Left ventricle myocardium inferior (tissue), 1 donor: ENCODE measurements at places on chromosomes 4 and X. TPM values are rescaled to one million over a fixed set of nuclear protein-coding genes. Genes with fewer than 3 reads are reported as not detected.

DNA sequence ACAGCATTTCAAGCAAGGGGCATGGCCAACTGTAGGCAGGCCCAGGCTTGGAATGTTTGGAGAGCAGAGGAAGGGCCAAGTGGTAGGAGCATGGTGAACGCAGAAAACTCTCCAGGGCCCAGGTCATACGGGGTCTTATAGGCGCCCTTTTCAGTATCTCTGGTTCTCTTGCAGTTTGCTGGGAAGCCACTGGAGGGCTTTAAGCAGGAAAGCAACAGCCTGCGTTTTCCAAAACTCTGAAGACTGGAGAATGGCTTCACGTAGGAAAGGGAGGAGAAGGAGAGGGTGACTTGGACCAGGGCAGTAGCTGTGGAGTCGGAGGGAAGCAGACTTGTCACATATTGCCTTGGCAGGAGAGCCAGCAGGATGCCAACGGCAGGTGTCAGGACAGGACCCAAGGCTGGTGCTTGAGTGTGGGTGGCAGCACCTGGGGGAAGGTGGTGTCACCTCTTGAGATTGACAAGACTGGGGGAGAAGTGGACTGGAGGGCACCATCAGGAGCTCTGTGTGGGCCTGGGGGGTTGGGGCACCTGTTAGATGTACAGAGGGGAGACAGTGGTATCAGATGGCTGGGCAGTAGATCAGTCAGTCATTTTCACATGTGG is 21.9 kb downstream of the TKTL1 start:
- no peak for DNase-seq

- no peak for DNase-seq
Observed at GRCh38 chr4:67884701-67885100, 899 bp upstream of the TMPRSS11D start.

DNA sequence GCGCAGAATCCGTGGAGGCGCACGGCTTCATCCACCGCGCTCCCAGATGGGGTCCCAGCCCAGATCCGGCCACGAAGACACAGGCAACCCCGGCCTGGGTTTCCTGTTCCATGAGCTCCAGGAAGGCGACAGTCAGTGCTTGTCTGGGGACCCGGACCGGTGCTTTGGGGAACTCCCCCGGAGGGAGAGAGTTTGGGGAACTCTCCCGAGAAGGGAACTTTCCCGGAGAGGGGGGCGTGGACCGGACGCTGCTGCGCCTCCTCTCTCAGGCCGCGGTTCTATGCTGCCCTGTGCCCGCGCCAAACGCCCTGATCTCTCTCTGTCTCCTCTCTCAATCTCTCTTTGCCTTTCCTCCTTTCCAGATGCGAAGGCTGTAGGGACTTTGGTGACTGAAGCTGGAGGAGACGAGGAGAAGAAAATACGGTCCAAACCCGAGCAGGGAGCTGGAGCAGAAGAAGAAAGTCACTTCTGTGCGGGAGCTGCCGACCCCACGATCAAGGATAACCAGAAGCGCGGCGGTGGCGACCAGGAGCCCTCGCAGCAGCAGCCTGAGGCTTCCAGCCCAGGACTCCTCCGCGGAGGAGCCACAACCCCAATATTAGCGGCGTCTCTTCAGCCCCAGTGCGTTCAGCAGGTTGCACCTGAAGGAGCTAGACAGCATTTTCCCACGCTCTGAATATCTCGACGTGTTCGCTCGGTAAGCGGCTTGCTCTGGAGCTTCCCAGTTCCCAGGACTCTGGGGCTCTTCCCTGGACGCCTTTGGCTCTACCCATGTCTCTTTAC is 47.6 kb upstream of the NKAP start:
- DNase-seq = no peak

DNA sequence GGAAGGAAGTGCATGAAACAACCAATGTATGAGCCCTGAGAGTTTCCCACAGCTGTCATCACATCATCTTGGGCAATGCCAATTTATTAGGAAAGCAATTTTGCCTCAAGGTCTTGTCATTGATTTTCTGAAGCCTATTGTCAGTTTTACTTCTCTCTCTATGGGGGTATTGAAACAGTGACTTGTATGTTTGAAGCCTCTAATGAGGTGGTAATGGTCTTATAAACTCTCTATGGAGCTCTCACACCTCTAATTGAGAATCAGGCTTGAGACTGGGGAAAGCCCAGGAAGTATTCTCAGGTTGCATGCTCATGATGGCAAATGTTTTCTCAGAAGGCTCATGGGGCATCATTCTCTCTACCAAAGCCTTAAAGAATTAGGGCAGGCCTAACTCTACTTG is 308.2 kb upstream of the EMCN start:
- DNase-seq = no peak

GRCh38 chrX:155592981-155593380 is 19.8 kb downstream of the TMLHE start:
- no peak for DNase-seq

GRCh38 chr4:16818005-16818404 is 80.4 kb downstream of the LDB2 start:
- DNase-seq = no peak

DNA sequence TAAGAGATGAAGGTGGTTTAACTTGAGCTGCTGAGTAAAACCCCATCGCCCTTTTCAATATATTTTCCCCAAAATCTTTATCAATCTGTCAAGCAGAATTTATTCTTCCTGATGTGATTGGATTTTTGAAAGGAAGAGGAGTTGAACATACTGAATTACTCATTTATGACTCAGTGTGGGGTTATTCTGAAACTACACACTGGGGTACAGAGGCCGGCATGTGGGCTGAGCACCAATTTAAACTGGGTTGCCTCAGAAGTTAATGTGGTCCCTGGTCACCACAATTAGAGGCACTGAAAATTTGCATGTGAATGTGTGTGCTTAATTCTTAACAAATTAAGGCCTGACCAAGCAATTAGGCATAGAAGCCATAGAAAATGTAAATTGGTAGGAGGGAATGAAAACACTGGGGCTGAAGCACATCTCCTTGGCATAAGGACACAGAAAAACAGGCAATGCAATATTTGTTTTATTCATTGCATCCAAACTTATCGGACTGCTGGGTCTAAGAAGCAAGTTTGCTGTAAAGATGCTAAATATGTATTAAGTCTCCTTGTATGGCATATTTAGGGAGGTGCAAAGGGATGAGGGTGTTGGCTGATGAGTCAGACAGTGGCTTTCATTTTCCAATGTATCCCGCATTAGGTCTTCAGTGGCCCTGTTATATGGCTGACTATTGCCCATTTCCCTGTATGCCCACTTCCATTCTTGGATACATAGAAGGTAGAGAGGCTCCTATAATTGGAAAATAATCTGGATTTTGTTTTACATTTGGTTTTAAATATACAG is 170.9 kb downstream of the IL15 start:
- no peak for DNase-seq

The SORBS2 gene
- 1,282 TPM for total RNA-seq

The NR3C2 gene
- 23.9 TPM for total RNA-seq

The PAGE5 gene
- total RNA-seq = not detected
